ENCODE measurements at places on chromosomes 11 and 22.

GRCh38 chr11:93464927-93465540 lies 78.2 kb downstream of the SMCO4 start:
- DNase-seq, result no peak

DNA sequence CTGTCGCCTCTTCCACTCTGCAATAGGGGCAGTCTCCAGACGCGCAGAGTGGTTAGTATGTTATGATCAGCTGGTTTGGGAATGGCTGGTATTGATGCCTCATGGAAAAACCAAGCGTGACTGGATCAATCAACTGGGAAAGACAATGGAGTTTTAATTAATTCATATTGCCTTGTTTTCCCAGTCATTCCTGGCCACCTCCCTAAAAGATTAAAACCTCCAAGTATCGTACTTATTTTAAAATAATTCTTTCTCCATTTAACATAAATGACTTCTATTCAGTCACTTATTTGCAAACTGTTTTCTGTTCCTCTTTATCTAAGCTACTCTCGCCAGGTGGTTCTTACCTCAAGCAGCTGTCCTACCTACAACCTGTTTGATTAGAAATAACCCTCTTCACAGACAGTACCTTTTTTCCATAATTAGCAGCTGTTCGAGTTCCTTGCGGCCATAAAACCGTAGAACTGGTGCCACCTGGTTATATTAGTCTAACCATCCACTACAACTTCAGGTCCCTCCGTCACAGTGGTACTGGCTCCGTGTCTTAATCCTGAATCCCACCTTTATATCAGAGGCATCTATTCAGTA lies 898 bp downstream of the ZNF215 start:
- no peak for DNase-seq

DNA sequence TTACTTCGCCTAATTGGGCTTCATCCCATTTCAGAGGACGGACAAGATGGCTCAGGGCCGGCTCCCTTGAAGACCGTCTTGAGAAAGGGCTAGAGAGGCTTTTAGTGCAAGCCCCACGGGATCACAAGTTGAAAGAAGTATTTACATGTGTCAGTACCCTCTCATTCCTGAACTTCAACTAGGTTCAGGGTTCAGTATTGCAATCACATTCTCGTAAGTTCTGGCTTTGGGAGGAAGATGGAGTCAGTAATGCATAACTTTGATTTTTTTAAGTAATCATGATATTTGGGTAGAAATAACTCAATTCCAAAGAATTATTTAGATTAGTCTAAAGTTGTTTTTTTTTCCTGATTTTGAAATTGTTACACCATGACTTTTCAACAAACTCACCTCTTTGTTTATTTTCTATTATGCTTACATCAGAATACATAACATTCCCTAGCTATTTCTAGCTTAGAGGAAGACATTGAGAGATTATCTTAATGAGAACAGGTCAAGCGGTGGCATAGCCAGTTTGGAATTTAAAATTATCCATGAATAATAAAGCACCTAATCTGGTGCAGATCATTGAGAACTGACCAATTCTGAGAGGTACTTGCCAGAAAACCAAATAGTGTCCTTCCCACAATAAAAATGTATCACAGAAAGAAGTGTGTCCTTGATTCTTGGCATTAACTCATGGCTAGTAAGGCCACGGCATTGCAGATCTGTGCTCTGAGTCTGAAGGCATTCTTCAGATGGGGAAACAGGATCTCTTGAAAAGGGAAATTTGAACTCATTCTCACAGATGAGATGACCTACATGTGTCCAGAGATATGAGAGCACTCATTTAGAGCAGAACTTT lies 92.1 kb upstream of the BLID start:
- DNase-seq, result no peak

DNA sequence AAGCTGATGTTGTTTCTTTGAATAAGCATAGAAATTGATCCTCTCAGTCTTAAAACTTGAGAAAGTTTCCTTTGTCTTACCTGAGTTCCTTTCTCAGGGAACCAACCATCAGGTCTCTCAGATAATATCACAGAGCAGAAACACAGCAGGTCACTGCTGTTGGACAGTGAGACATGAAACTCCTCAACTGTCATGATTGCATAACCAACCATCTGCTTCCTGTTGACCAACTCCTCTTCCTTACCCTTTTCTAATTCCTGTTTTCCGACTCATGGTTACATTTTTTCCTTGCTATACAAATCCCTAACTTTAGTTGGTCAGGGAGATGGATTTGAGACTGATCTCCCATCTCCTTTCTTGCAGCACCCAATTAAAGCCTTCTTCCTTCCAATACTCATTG lies 845.3 kb downstream of the FAM181B start:
- no peak for DNase-seq

- DNase-seq, result no peak
Observed at GRCh38 chr11:76568139-76568538, 102.4 kb downstream of the LRRC32 start.

- no peak for DNase-seq
Observed at GRCh38 chr11:69131644-69132300, 24.0 kb upstream of the SMIM38 start.

All from activated T-cell treated with anti-CD3 and anti-CD28 coated beads for 24 hours (primary cell).